Left ventricle myocardium inferior (tissue), 1 donor: ENCODE measurements at places on chromosomes 11 and 22. TPM values are rescaled to one million over a fixed set of nuclear protein-coding genes. Genes with fewer than 3 reads are reported as not detected.
A peak's percentile ranks its signal among the peaks of the same experiment; 100 is the strongest.

- H3K27ac ChIP-seq: no peak overlapping the region
- no peaks in the 10 kb centered on the region for H3K27me3 ChIP-seq
- H3K36me3 ChIP-seq: no peaks in the 10 kb centered on the region
Measured at GRCh38 chr11:91163619-91164451, 941.0 kb upstream of the CHORDC1 start.

- H3K4me1 ChIP-seq: peaks cover 73% of the 10 kb centered on the region
- no peak for DNase-seq
- H3K27ac ChIP-seq: no peak overlapping the region
- no peaks in the 10 kb centered on the region for H3K36me3 ChIP-seq
Measured at GRCh38 chr11:31808721-31809540, 2.2 kb downstream of the PAX6 start.

DNA sequence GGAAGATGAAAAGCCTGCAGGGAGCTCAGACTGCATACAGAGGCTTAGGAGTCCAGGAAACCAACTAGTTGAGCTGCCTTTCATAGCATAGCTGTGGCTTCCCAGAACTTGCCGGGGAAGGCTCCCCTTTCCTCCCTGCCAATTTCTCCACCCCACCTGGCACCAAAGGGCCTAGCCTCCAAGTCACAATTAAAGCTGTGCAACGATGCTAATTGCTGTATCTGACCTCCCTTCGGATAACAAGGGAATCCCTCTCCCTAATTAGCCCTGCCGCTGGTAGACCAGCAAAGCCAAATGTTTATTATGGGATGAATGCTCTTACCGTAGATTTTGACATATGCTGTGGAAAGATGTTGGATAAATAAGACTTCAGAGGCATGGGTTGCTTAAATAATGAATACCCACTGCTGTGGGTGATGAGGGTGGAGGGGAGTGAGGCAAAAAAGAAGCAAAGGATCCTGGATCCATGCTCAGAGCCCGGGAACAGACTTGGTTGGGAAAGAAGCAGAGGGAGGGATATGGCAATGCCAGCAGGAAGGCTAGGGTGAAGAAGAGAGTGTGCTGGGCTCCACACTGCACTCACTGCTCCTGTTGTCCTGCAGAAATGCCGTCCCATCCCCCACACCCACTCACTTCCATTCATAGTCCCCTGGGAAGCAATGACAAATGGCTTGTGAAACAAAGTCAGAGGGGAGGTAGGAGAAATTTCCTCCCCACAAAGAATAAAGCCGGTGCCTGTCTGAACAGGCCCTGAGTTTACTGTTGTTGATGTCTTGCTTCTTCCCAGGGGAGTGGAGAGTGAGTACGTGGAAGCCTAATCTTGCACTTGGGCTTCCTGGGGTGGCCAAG lies 608.1 kb upstream of the CADM1 start:
- H3K4me1 ChIP-seq: peaks cover 3% of the 10 kb centered on the region
- peaks cover under 1% of the 10 kb centered on the region for H3K27me3 ChIP-seq
- DNase-seq: no peak
- no peak overlapping the region for H3K27ac ChIP-seq
- H3K4me3 ChIP-seq: no peak overlapping the region

Gene OR52E8
- not detected for total RNA-seq

- H3K36me3 ChIP-seq: peaks cover 70% of the 10 kb centered on the region
- no peak overlapping the region for H3K27ac ChIP-seq
- no peaks in the 10 kb centered on the region for H3K27me3 ChIP-seq
Measured at GRCh38 chr11:20397281-20397680, 9.8 kb downstream of the PRMT3 start.

- H3K4me3 ChIP-seq: no peak overlapping the region
- no peaks in the 10 kb centered on the region for H3K36me3 ChIP-seq
- H3K4me1 ChIP-seq: peaks cover 65% of the 10 kb centered on the region
Measured at GRCh38 chr22:20241579-20242392, 26.3 kb downstream of the RTN4R start.

Gene NRXN2
- total RNA-seq: 0.71 TPM

- H3K4me1 ChIP-seq: peaks cover 36% of the 10 kb centered on the region
- no peak for DNase-seq
- H3K27ac ChIP-seq: peak overlapping the region; percentile 88
- H3K36me3 ChIP-seq: no peaks in the 10 kb centered on the region
- no peaks in the 10 kb centered on the region for H3K27me3 ChIP-seq
Measured at GRCh38 chr22:24954114-24954463, 1.6 kb downstream of the KIAA1671 start.

GRCh38 chr22:31584804-31585160 lies 77.2 kb downstream of the PISD start:
- H3K36me3 ChIP-seq: peaks cover 18% of the 10 kb centered on the region
- peaks cover 5% of the 10 kb centered on the region for H3K4me1 ChIP-seq

Gene FLRT1
- total RNA-seq: 0.44 TPM

DNA sequence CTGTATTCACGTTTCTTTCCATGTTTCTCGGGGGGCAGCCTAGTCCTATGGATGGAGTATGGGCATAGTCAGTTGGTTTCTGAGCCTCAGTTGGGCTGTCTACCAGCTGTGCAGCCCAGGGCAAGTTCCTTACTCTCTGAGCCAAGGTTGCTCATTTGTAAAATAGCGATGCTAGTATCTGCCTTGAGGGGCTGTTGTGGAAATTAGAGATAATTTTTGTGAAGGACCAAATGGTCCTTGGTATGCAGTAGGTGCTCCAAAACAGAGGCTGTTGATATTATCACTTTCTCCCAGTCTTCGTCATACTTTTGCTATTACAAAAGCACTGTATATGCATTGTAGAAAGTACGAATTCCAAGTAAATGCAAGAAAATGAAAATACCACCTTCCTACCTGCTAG lies 82.7 kb upstream of the MYOD1 start:
- H3K27me3 ChIP-seq: peaks cover 9% of the 10 kb centered on the region
- no peaks in the 10 kb centered on the region for H3K4me1 ChIP-seq
- no peak for DNase-seq
- no peaks in the 10 kb centered on the region for H3K36me3 ChIP-seq

DNA sequence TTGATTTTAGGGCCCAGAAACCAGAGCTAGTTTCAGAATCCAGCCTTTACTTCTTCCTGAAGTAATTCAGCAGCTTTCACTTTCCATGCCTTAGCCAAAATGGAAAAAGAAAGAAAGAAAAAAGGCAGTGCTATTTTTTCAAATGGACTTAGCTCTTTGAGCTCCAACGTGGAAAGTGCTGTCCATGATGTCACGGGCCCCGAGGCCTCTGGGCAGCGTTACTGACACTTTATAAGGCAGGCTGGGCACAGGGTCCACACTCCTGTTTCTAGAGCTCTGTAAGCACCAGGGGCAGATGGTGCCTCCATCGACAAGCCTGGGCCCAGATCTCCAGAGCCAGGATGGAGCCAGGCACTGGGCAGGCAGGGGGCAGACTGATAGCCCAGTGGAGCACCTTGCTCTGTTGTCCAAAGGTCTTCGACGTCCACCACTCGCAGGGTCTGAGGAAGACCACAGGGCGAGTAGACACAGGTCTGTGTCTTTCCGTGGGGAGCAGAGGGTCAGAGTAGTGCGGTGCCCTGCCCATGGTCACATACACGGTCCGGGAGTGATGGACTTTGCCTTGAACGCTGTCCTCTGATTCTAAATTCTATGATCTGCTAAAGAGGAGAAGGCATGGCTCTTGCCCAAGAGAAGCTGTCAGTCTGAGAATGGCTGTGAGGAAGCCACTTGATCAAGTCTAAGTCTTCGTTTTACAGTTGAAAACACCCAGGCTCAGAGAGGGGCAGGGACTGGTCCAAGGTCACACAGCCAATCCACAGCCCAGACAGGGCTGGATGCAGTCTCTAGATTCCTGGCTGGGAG lies 22.0 kb upstream of the WNT11 start:
- peaks cover 7% of the 10 kb centered on the region for H3K4me1 ChIP-seq
- no peak overlapping the region for H3K4me3 ChIP-seq

- H3K36me3 ChIP-seq: no peaks in the 10 kb centered on the region
- H3K4me1 ChIP-seq: peaks cover 15% of the 10 kb centered on the region
- H3K4me3 ChIP-seq: peak within 1 kb of the TSS; percentile 77
- DNase-seq: peak; percentile 59
Measured at GRCh38 chr11:8593935-8594909, at the start of gene STK33. STK33 (minus strand) TSS chr11:8594228; CDS start chr11:8474905, 119,323 bp downstream.

DNA sequence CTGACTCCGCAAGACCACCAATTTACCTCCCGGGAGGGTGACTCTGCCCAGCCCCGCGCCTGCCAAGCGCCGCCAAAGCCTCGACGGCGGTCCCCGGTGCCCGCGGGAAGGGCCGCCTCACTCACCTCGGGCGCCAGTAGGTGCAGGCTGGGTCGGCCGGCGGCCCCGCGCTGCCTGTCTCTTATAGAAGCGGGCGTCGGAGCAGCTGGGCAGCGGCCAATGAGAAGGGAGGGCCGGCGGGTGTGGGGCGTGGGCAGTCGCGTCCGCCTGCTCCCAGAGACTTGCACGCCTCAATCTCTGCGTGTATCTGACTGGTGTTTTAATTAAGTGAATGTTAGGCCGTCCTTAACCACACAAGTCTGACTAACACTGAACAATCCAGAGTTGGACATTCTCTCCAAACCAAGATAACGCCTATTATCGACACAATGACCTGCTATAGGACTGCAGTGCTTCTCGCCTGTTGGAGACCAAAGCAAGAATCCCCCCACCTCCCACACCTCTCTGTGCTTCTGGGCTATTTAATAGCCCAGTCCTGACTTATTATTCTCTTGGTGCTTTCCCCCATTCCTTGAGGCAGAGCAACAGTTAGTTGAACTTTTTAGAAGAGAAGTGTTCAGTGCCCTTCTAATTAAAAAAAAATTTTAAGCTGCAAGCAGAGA lies at the start of gene TPH1:
Gene TPH1, minus strand, starts transcription at position 154 of the 662 bp plus-strand sequence. CDS start 5,507 bp downstream, outside the sequence.
- H3K4me3 ChIP-seq: peak within 1 kb of the TSS; percentile 43
- H3K27me3 ChIP-seq: peaks cover 58% of the 10 kb centered on the region
- H3K4me1 ChIP-seq: peaks cover 7% of the 10 kb centered on the region
- H3K27ac ChIP-seq: no peak within 1 kb of the TSS

- H3K4me3 ChIP-seq: peak overlapping the region; percentile 96
- DNase-seq: peak; percentile 22
- H3K36me3 ChIP-seq: peaks cover 34% of the 10 kb centered on the region
- no peaks in the 10 kb centered on the region for H3K27me3 ChIP-seq
Measured at GRCh38 chr22:46086577-46087335, 63.6 kb upstream of the PPARA start.

DNA sequence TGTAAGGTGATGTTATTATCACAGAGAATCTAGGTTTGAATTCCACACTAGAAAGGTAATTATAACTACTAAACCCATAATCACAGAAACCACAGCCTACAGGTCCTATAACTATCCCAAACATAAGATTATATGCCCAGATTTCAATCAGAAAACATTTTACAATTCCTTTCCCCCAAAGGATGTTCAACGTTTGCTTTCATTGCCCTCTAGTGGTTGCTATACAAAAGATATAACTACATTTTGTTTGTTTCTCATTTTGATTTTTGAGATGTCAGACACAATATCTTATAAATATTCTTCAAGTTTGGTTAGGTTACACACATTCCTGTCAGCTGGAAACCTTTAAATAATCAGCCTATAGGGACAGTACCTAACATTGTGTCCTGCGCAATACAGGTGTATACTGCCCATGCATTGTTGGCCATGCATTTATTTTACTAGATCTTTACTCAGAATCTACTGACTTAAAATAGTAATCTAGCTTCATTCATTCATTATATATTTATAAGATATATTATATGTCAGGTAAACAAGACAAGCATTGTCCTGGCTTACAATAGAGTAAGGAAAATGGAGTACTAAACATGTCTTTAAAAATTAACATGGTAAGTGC lies 530.5 kb upstream of the CCDC90B start:
- H3K4me1 ChIP-seq: no peaks in the 10 kb centered on the region
- H3K36me3 ChIP-seq: no peaks in the 10 kb centered on the region
- H3K4me3 ChIP-seq: no peak overlapping the region
- H3K27ac ChIP-seq: no peak overlapping the region
- no peak for DNase-seq
- peaks cover 5% of the 10 kb centered on the region for H3K27me3 ChIP-seq

Gene MUC5AC
- total RNA-seq: not detected

- H3K4me3 ChIP-seq: no peak overlapping the region
- no peaks in the 10 kb centered on the region for H3K4me1 ChIP-seq
- DNase-seq: no peak
- H3K27me3 ChIP-seq: peaks cover 48% of the 10 kb centered on the region
Measured at GRCh38 chr11:72254299-72254993, 10.5 kb upstream of the PHOX2A start.

DNA sequence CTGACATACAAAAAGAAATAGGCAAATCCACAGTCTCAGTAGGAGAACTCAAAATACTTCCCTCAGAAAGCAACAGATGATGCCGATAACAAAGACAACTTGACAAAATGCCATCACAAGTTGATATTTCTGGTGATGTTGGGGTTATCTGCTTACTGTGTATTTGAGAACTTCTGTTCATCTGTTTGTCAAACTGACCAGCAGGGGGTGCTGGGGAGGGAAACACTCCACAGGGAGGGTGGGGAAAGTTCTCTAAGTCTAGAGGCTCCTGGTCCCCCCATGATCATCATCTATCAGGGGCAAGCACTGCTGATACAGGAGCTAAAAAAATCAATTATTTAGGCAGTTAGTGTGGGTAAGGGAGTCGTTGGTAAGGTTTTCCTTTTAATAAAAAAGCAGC lies 19.2 kb downstream of the GLYATL1 start:
- H3K27ac ChIP-seq: no peak overlapping the region
- no peak for DNase-seq
- peaks cover 51% of the 10 kb centered on the region for H3K27me3 ChIP-seq
- H3K4me1 ChIP-seq: no peaks in the 10 kb centered on the region
- H3K36me3 ChIP-seq: no peaks in the 10 kb centered on the region

GRCh38 chr11:59254286-59254685 lies 41.6 kb upstream of the MPEG1 start:
- H3K27ac ChIP-seq: no peak overlapping the region
- H3K4me3 ChIP-seq: no peak overlapping the region
- no peaks in the 10 kb centered on the region for H3K27me3 ChIP-seq
- no peaks in the 10 kb centered on the region for H3K4me1 ChIP-seq
- H3K36me3 ChIP-seq: no peaks in the 10 kb centered on the region

- H3K27me3 ChIP-seq: no peaks in the 10 kb centered on the region
- H3K4me1 ChIP-seq: no peaks in the 10 kb centered on the region
- H3K4me3 ChIP-seq: no peak overlapping the region
- H3K27ac ChIP-seq: no peak overlapping the region
- H3K36me3 ChIP-seq: peaks cover 13% of the 10 kb centered on the region
- DNase-seq: no peak
Measured at GRCh38 chr11:28176351-28176750, 68.2 kb downstream of the METTL15 start.

DNA sequence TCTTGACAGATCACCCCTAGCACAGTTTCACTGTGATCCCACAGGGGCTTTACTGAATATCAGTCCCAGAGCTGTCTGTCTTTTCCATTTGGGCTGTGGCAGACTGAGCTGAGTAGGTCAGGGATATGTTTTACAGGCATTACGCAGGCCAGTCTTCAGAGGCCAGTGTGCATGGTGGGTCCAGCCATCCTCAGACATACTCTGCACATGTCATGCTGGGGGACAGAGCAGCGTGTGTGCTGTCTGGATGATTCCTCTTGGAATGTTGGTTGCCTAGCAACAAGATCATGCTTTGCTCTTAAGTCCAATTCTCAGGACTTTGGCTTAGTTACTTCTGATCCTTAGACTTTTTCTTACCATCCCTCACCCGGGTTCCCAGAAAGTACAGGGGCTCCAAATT lies 736.5 kb downstream of the DLG2 start:
- peaks cover 15% of the 10 kb centered on the region for H3K4me1 ChIP-seq
- no peak overlapping the region for H3K4me3 ChIP-seq
- no peaks in the 10 kb centered on the region for H3K36me3 ChIP-seq
- no peak overlapping the region for H3K27ac ChIP-seq
- no peak for DNase-seq
- no peaks in the 10 kb centered on the region for H3K27me3 ChIP-seq

Gene SCGB2A2
- not detected for total RNA-seq

- peaks cover 19% of the 10 kb centered on the region for H3K4me1 ChIP-seq
- H3K4me3 ChIP-seq: no peak overlapping the region
- DNase-seq: no peak
- peaks cover 5% of the 10 kb centered on the region for H3K36me3 ChIP-seq
Measured at GRCh38 chr11:125401746-125402145, 94.3 kb downstream of the FEZ1 start.

Gene CASP5
- not detected for total RNA-seq
